ENCODE measurements at places on chromosomes 7 and 10. TPM values are rescaled to one million over a fixed set of nuclear protein-coding genes. Genes with fewer than 3 reads are reported as not detected.

RADIL gene
- 0.83 TPM for total RNA-seq

IFIT2 gene
- total RNA-seq: 40.8 TPM

GRCh38 chr10:114379631-114380041, 24.7 kb downstream of the AFAP1L2 start:
- no peak for DNase-seq

DNA sequence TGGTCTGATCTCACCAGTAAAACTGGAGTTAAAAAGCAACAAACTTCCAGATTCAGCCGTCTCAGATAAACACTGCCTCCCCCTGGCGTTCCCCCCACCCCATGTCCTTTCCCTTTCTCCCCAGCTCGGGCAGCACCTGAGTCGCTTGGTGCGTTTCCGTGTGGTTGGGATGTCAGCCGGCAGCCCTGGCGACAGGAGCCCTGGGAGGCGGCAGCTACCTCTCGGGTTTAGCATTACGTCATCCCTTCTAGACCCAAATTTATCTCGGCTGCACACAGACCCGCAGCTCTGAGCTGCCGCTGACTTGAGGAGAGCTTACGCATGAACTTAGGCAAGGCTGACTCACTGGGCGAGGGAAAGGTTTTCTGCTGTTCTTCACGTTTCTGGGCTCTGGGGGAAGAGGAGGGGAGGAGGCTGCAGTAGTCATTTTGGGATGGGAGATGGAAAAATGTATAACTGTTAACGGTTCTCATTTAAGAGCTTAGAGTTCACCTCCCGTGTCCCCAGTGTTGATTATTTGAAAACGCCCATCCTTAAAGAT, 14.4 kb downstream of the MXI1 start:
- DNase-seq: peak; percentile 59

USP54 gene
- 48.1 TPM for total RNA-seq

DNA sequence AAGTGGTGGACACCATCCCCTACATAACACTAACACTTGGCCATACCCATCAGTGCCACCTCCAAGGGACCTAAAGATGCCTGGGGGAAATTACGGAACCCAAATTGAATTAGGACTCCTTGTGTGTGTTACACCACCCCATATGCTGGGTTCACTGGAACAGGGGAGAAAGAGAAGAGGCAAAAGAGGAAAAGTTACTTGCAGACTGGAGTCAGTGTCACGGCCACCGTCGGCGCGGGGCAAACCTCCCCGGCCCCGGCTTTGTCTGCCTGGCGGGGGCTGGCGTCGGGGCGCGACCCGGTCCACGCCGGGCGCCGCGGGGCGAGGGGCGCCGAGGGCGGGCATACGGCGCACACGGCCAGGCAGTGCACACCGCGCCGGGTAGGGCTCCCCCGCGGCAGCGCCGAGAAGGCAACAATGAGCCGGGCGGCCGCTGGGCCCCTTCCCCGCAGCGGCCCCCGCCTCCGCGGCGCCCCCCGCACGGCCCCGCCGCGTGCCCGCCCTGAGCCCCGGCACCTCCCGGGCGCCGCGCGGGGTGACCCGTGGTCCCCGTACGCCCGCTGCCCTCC, 171.1 kb downstream of the FAM107B start:
- no peak for DNase-seq

- DNase-seq: no peak
Observed at GRCh38 chr7:70322856-70323255, 724.6 kb downstream of the AUTS2 start.

GRCh38 chr7:6619961-6620360, 4.6 kb downstream of the ZNF853 start:
- DNase-seq: no peak

PDSS1 gene
- 15.4 TPM for total RNA-seq
